ENCODE measurements at places on chromosomes 11 and 22.
A peak's percentile ranks its signal among the peaks of the same experiment; 100 is the strongest.

GRCh38 chr11:68041617-68042218, 2.9 kb downstream of the TCIRG1 start:
- DNase-seq = no peak

GRCh38 chr11:69876013-69876412, 56.8 kb upstream of the FGF3 start:
- no peak for DNase-seq

GRCh38 chr11:121575250-121575962, 122.6 kb upstream of the SORL1-AS1 start:
- DNase-seq = peak; percentile 18

DNA sequence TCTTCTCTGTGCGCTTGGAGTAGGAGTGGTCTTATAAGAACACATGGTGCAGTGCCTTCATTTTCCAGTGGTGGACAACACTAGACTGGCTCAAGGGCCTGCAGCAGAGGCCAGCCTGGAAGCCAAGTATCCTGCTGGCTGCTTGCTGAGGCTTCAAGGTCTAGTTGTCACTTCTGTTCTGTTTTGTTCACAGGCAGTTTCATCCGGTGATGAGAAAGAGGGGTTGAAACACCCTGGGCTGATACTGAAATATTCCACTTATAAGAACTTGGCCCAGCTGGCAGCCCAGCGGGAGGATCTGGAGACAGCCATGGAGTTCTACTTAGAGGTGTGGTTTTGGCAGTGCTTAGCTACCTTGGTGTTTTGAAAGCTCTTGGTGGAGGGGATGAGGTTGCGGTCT, 29.8 kb downstream of the CABIN1 start:
- DNase-seq = no peak

DNA sequence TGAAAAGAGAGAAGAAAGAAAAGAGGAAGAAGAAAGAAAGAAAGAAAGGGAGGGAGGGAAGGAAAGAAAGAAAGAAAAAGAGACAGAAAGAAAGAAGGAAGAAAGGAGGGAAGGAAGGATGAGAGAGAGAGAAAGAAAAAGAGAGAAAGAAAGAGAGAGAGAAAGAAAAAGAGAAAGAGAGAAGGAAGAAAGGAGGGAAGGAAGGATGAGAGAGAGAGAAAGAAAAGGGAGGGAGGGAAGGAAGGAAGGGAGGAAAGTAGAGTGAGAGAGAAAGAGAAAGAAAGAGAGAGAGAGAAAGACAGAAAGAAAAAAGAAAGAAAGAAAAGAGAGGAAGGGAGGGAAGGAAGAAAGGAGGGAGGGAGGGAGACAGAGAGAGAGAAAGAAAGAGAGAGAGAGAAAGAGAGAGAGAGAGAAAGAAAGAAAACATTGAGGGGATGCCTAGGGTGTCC, 11.5 kb upstream of the RAC2 start:
- no peak for DNase-seq

GRCh38 chr11:32171445-32171844, 80.6 kb downstream of the RCN1 start:
- no peak for DNase-seq

DNA sequence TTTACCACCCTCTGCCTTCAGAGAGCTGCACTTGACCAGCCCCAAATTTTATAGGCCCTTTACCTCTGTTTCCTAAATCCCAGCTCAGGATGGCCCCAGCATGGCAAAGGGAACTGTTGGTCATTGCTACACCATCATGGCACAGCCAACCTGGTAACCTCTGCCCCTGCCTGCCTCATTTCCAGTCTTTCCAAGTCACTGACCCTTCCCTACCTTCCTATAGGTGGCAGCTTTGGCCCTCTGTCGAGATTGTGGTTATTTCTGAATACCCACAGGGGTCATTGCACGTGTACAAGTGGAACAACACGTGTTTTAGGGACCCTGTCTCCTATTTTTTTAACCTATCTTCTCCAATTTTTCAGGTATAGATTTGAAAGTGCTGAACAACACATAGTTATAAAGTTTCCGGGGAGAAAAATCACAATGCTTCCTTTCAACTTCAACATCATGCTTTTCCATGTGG, 2.8 kb downstream of the GALNT18 start:
- DNase-seq = no peak

GRCh38 chr22:16955678-16956210, 52.3 kb downstream of the GAB4 start:
- no peak for DNase-seq

- DNase-seq = no peak
Measured at GRCh38 chr11:112421879-112422278, 161.2 kb upstream of the PLET1 start.

DNA sequence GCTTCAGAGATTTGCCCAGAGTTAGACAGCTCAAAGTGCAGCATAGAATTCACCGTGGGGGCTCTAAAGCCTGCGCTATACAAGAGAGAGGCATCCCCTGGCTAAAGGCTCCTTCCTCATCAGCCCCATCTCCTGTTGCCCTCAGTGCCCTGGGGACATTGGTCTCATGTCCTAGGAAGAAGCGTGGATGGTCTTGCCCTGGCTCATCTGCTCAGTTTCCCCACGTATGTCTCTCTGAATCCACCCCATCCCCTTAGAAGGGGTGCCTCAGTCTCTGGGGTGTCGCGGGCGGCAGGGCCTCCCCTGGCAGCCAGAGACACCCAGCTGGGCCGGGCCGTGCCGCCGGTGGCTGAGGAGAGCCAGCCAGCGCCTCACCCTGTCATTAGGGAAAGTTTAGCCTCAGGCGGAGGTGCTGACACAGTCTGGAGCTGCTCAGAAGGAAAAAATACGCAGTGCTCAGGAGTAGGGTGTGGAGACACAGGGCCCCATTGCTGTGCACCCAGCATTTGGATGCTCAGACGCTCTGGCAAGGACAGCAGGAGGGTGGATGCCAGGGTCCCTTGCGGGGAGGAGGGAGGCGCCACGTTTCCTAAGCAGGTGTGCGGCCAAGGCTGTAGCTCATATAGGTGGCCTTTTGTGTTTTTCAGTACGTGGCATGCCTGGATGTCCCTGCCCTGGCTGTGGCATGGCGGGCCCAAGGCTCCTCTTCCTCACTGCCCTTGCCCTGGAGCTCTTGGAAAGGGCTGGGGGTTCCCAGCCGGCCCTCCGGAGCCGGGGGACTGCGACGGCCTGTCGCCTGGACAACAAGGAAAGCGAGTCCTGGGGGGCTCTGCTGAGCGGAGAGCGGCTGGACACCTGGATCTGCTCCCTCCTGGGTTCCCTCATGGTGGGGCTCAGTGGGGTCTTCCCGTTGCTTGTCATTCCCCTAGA, 1.3 kb downstream of the SLC39A13 start:
- DNase-seq = no peak

DNA sequence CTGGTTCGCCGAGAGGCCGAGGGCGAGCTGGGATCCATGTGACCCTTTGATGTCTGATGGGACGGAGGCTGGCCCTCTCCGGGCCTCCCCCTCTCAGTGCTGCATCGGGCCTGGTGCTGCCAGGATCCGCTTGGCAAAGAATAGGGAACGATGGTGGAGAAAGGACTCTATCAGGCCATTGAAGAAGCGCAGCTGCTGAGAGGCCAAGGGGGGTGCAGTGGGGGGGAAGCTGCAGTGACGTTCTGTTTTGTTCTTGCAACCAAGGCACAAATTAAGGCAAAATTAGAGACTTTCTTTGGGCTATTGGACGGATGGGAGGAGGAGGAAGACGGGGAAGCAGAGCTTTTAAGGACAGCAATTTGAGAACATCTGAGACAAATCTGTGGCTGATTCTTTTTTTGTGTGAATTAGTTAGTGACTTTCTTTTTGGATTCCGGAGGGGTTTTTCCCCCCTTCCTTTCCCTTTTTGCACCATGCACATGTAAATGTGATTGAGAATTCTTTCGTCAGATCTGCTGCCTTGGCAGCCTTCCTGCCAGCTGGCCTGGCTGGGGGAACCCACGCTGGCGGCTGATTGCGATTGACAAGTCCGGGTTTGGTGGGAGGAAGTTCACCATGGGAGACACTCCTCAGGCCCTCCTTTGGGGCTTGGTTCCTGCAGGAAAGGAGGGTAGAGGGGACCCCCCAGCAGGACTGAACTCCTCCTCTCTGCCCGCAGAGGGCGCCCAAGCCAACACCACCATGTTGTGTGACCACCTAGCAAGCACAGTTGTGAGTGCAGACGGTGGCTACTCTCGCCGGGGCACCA, 214.6 kb downstream of the NTM start:
- DNase-seq = no peak

GRCh38 chr11:11987503-11988022, 20.9 kb downstream of the DKK3 start:
- DNase-seq = no peak

- no peak for DNase-seq
Measured at GRCh38 chr22:38481162-38481870, 13.4 kb downstream of the KDELR3 start.

GRCh38 chr11:117591316-117592039, 205.5 kb downstream of the DSCAML1 start:
- DNase-seq = no peak

- DNase-seq = no peak
Measured at GRCh38 chr11:15757048-15757698, 599.2 kb downstream of the SOX6 start.

GRCh38 chr11:18243783-18244362, 4.6 kb downstream of the SAA2 start:
- no peak for DNase-seq

- no peak for DNase-seq
Measured at GRCh38 chr11:121337740-121338272, 45.2 kb downstream of the SC5D start.

DNA sequence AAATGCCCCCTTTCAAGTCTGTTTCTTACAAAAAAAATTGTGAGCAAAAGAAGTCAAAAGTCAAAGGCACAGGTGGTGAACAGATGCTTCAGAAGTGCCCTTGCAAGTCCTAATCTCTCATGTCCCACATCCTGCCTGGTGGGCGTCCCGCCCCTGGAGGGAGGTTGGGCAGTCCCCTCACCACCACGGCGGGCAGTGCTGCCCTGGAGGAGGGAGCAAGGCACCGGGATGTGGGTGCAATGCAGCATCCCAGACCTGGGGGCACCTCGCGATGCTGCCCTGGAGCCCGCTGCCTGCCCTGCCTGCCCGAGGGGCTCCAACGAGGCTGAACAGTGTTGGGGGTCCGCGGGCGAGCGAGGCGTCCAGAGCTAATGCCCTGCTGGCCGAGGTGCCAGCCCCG, 15.9 kb downstream of the MRGPRG start:
- no peak for DNase-seq

Measured in cerebellar nuclear complex (tissue), 1 donor.